ENCODE measurements at places on chromosomes 12 and 14. TPM values are rescaled to one million over a fixed set of nuclear protein-coding genes. Genes with fewer than 3 reads are reported as not detected.

Gene DLGAP5
- 8.7 TPM for total RNA-seq

Gene NUDT4
- total RNA-seq: 118 TPM

GRCh38 chr14:63387711-63388110, 69.0 kb upstream of the GPHB5 start:
- DNase-seq: no peak

DNA sequence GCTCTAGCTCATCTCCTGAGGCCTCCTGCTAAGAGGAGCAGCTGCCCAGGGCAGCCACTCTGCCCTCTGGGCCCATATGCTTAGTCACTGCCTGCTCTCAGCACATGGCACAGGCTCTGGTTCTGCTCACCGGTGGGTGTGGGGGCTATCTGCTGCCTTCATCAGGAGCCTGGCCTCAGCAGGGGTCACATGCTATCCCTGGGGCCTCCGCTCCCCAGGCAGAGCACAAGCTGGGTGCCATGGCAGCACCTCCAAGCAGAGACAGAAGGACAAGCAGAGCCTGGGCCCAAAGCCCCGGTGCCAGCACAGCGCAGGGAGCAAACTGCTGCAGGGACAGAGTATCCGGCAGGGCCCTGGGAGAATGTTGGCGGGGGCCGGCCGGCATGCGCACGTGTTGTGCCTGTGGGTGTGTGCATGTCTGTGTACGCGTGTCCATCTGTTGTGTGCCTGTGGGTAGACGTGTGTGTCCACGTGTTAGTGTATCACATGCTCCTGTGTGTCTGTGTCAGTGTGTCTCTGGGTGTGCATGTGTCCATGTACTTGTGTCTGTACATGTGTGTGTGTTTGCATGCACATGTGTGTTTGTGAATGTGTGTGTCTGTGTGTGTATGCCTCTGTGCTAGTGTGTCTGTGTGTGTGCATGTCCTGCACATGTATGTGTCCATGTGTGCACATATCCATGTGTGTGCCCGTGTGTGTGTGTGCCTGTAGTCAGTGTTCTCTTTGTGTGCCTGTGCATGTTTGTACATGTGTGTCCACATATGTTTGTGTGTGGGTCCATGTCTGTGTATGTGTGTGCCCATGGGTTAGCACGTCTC, 326.9 kb downstream of the TMEM121 start:
- no peak for DNase-seq
